ENCODE measurements at places on chromosomes 2 and 18.

DNA sequence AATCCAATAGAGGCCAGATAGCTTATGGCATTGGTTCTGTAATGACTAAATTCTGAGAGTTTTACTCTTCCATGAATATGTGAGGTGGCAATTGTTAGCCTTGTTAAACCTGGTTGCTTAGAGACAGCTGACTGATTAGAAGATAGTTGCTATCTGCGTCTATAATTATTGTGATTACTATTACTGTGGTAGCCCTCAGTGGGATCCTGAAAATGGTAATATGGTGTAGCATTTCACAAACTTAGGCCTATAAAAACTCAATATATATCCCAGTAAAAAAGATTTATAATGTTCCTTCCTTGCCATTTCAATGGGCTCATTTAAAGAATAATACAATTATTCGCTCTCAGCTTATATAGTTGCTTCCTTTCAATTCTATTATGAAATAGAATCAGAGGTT, 405.8 kb upstream of the CDH2 start:
- DNase-seq: no peak

DNA sequence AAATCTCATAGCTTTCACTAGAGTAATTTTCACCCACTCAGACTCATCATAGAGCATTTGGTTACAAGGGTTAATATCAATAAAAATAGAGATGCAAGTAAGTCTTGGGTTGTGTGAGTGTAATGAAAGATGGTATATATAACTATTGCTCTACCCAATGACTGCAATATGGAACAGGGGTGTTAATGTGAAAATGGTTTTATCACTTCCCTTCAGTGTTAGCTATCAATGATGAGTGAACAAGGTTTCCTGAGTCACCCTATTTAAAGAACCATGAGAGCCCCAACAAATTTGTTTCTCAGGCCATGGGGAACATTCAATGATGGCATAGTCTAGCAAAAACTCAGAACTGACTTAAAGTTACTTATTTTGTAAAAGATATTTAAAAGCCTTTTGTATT, 1133.6 kb upstream of the ZEB2 start:
- no peak for DNase-seq

DNA sequence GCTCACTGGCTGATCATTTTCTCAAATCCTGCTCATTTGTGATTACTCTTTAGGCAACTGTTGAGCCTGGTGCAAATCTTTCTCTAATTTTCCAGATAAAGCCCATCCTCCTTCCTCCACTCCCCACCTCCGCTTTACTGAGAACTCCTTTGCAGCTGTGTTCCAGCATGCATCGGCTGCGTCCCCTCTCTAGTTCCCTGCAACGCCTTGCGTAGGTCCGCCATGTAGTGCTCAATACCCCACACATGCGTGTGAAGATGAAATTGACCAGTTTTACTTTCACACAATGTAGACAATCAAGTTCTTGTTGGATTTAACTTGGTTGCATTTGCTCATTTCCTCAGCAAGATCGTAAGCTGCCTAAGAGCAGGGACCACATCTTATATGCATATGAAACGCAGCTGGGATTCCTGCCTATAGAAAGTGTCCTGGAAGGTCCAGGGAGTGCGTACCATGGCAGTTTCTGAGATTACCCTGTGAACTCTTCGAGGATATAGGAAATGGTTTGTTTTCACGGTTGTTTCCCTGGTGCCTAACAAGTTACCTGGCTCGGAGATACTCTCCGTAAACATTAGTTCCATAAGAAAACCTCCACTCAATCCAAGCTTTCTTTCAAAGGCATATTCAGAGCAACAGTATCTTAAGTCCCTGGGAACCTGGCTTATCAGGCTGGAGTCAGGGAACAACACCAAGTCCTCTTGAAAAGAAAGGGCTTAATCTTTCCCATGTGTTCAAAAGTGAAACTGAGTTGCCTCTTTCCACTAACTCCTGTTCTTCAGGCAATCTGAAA, 766.4 kb upstream of the ID2 start:
- DNase-seq: no peak

DNA sequence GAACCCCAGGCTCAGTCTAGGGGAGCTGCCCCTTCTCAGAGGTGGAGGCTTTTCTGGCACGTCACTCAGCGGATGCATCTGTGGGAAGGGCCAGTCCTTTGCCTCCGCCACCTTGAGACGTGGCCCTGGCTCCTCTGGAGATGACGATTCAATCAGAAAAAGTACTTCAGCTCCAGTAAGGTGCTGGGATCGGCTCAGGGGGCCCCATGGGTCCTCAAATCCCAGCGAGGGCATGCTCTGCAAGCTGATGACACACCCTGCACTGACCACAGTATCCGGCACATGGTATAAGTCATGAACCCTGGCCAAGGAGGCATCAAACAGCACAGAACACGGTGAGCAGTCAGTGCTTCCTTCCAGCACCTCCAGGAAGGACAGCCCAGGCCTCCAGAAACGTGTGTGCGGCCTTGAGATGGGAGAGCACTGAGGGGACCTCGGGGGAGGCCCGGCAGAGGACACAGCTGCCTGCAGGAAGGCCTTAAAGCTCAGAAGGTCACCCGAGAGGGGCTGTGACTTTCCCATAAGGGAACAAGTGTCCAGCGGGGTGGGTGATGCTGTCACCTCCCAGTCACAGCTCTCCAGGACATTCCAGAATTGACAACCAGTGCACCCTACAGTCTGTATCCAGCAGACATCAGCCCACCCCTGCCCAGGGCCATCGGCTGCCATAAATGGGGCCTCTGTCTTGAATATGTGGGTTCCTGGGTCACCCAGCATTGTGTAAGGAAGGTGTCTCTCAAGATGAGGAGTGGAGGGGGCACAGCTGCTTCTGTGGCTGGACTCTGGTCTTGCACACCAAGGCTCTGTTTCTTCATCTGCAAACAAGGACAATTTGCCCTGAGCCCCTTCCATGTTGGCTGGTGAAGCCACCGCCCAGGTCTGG, 205.8 kb downstream of the NDUFA10 start:
- no peak for DNase-seq

GRCh38 chr18:62763101-62763521, 47.8 kb downstream of the PHLPP1 start:
- DNase-seq: no peak

- no peak for DNase-seq
Observed at GRCh38 chr2:232600053-232600773, 33.2 kb upstream of the EFHD1 start.

GRCh38 chr2:124283096-124283495, 258.0 kb downstream of the CNTNAP5 start:
- no peak for DNase-seq

GRCh38 chr2:44843641-44844310, 97.7 kb upstream of the SIX3 start:
- no peak for DNase-seq

DNA sequence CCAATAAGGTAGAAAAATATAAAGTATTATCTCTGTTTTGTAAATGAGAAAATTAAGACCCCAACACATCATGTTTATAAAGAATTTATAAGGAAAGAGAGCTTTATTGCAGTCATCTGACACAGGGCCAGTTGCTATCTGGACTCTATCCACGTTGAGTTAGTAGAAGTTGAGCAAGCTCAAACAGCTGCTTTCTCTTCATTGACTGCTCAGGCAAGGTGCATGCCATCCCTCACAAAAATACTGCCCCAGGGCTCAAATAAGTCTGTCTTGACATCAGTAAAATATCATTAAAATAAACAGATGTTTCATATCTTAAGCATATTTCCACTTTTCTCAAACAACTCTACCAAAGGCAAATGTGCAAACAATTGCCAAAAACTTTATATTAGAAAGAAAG, 14.8 kb downstream of the COL5A2 start:
- DNase-seq: no peak

GRCh38 chr2:214492152-214492551, 81.3 kb downstream of the VWC2L start:
- DNase-seq: no peak

GRCh38 chr2:169086893-169087467, 17.6 kb downstream of the DHRS9 start:
- no peak for DNase-seq

GRCh38 chr18:54950221-54950620, 9.0 kb downstream of the CCDC68 start:
- no peak for DNase-seq

DNA sequence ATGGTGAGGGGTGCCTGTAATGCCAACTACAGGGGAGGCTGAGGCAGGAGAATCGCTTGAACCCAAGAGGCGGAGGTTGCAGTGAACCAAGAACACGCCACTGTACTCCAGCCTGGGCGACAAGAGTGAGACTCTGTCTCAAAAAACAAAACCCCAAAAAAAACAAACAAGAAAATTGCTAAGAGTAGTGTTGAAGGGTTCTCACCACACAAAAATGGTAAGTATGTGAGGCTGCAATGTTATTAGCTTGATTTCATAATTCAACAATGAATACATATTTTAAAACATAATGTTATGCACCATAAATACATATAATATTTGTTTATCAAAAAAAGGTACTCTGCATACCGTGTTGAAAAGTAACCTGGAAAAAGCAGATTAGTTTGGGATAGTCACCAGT, 45.8 kb downstream of the PSMG2 start:
- no peak for DNase-seq

GRCh38 chr2:109370399-109371035, 241.5 kb downstream of the SH3RF3 start:
- DNase-seq: no peak

DNA sequence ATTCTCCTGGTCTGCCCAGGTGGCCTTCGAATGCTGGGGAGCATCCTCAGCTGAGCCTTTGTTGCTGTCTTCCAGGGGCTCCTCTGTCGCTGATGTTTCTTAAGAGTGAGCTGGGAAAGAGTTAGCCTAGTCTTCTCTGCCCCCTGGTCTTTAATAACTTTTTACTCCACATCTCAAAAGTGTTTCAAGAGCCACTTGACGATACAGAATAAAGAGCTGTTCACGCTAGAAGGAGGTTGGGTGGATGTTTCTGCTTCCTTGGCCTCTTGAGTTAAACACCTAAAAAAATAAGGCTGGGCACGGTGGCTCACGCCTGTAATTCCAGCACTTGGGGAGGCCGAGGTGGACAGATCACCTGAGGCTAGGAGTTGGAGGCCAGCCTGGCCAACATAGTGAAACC, 2.8 kb upstream of the BUB1 start:
- DNase-seq: no peak

GRCh38 chr2:85907671-85908157, 18.9 kb upstream of the ST3GAL5 start:
- no peak for DNase-seq

GRCh38 chr2:100256416-100256815, 65.9 kb downstream of the LONRF2 start:
- DNase-seq: no peak

GRCh38 chr2:65498396-65498795, 66.0 kb upstream of the SPRED2 start:
- no peak for DNase-seq

DNA sequence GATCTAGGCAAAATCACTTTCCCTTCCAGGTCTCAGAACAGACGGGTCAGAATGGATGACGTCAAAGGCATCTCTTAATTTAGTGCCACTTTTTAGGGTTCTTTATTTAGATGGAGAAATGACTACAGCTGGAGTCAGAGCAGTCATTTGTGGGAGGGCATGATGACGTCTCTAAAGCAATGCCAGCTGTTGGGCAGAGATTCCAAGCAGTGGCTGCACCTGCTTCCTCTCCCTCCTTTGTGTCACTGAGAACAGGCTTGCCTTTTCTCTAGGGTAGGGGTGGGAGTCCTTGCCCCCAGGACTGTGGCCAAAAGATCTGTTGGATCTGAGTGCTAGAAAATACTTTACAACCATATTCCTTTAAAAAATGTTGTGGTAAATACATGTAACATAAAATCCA, 28.7 kb upstream of the SKOR2 start:
- DNase-seq: no peak
